BJ (cell line): ENCODE measurements at places on chromosomes 7 and 10. TPM values are rescaled to one million over a fixed set of nuclear protein-coding genes. Genes with fewer than 3 reads are reported as not detected.

DNA sequence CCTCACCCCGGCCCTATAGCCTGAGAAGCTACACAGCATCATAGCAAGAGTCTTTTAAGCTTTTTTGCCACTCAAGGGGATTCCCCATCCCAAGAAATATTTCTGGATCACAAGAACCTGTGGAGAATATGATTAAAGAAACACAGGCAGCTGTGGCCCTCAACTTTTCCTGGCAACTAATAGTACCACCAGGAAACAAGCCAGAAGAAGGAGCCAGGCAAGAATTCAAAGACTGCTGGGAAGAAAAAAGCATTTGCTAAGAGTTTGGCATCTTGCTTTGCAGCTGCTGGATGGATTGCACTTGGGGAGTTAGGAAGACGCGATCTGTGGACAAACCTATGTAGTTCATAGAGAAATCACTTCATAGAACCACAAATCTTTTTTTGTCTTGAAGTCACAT, 437.8 kb downstream of the PLXDC2 start:
- DNase-seq: no peak

The GALNT17 gene
- polyA plus RNA-seq: not detected in 2 replicates

GRCh38 chr10:17092216-17092944, 37.2 kb downstream of the CUBN start:
- DNase-seq: no peak

- DNase-seq: no peak
Observed at GRCh38 chr7:100836812-100837098, 9.4 kb upstream of the EPHB4 start.

GRCh38 chr10:805620-806305, 116.3 kb upstream of the DIP2C start:
- DNase-seq: no peak

The TIMM23B gene
- 11.4 and 16.2 TPM in 2 replicates for polyA plus RNA-seq

The GRM3 gene
- polyA plus RNA-seq: not detected in 2 replicates

GRCh38 chr10:104447331-104447730, 93.7 kb downstream of the CFAP58 start:
- no peak for DNase-seq

The MAT1A gene
- not detected in 2 replicates for polyA plus RNA-seq

The AGAP5 gene
- 3.3 and 4.0 TPM in 2 replicates for polyA plus RNA-seq

GRCh38 chr7:34140066-34140465, 234.7 kb downstream of the BMPER start:
- DNase-seq: no peak

The OR2A7 gene
- polyA plus RNA-seq: 0.53 and 0.86 TPM in 2 replicates

The PRKAR2B gene
- polyA plus RNA-seq: 2.6 and 5.1 TPM in 2 replicates

The VSTM4 gene
- polyA plus RNA-seq: 2.8 and 4.4 TPM in 2 replicates

The PLCE1 gene
- polyA plus RNA-seq: 3.3 and 3.7 TPM in 2 replicates

DNA sequence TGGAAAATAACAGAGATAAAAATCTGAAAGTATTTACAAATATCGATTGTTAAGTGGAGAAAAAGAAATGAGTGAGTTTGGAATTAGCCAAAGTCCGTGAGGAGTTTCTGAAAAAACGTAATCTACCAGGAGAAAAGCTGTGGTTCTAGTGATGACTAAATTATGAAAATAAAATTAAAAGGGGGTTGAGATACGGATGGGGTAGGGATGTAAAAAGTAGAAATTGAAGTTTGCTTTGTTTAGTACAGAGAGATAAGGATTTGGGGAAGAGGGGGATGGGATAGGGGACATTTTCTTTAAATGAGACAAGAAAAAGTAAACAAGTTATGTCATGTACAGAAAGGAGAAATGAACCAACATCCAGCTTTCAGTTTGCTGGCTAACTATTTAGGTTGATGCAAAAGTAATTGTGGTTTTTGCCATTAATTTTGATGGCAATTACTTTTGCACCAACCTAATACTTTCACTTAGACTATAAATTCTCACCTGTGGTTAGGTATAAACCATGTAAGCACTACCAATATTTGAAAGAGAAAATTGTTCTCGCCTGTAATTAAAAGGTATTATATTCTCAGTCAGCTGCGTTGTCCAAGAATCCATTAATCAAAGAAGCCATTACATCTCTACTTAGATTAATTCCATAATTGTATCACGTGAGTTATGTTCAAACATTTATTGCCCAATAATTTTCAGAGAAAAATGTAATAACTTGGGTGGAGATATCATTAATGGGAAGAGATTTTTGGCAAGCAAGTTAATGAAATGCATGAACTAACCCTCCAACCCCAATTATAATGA, 143.0 kb upstream of the NRP1 start:
- DNase-seq: no peak

GRCh38 chr10:82497439-82497838, 622.4 kb downstream of the NRG3 start:
- no peak for DNase-seq

DNA sequence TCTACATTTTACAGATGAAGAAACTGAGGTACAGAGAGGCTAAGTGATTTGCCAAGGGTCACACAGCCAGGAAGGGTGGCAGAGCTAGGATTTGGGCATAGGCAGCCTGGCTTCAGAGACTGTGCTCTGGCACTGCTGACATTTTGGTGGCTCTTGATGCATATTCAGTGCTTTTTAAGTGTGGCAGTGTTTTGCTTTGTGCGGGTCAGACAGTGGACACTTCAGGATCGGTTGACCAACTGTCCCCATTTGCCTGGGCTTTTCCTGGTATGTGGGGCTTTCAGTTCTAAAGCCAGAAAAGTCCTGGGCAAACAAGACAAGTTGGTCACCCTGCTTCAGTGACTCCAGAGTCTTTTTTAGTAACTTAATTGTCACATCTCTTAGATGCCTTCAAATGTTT, 35.0 kb downstream of the SUFU start:
- no peak for DNase-seq

DNA sequence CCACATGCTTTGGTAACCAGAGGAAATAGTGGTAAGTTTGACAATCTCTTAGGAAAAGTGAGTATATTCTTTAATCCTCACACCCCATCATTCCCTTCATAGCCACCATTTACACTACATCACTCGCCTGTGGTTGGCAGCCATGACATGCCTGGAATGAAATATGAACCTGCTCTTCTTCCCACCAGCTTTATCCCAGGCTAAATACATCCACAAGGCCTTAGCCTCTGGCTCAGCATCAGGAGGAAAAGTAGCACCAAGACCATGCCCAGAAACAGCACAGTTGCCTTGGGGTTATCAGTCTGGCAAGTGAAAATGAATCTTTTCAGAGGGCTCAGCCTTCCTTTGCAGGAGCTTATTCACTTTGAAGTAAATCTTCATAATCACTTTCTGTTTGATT, 40.3 kb downstream of the SGCE start:
- DNase-seq: no peak

The HMX3 gene
- polyA plus RNA-seq: not detected in 2 replicates

DNA sequence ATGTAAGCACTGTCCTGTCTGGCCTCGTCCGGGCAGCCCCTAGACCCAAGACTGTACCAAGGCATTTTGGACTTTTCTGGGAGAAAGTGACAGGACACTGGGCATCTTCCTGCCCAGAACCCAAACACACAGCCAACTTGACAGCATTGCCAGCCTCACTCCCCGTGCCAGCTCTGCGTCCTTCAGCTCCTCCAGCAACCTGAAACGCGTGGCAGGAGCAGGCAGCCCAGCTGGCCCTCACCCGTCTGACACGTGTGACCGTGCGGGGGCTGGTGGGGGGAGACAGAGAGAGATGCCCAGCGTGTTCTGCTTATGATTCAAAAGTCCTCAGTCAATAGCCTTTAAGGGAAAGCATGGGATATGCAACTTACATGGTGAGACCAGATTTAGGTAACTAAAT, 50.3 kb upstream of the SLC29A3 start:
- DNase-seq: no peak

GRCh38 chr7:134811765-134812164, 32.3 kb downstream of the CALD1 start:
- no peak for DNase-seq

DNA sequence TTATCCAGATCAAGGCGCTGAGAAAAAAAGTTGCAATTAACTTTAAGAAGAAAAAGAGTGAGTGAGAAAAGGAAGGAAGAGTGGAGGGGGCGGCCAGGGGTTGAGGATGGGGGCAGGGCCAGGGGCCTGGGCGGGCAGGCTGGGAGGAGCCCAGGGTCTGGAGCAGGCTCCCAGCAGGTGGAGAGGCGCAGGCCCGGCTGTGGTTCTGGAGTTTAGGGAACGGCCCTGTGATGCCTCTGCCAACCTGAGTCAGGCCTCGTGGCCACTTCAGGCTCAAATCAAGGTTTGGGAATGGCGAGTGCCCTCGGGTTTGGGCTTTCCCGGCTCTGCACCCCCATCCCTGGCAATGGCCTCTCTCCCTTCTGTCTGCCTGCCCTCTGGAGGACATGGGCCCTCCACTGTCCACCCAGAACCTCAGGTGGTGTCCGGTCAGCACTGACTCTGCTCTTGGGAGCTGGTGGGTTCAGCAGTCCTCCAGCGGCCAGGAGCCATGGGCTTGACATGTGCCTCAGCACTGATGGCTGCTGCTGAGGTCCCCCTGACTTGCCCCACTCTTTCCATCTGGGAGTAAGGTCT, 41.0 kb upstream of the EMX2 start:
- no peak for DNase-seq

DNA sequence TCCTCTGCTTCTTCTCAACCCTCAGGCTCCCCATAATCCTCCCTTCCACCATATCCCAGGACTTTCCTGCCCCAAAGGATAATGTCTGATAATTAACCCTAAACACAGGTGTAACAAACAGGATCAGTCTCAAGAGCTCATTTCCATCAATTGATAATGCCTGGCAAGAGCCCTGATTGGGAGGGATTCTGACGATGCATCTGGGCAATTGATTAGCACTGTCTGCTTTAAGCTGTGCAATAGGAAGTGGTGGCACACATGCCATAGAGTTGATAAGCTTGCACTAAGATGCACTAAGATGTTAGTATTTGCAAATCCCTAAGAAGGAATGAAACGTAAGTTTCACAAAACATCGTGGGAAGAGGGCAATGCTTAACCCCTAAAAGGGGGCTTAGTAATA, 27.4 kb upstream of the EGR2 start:
- DNase-seq: no peak

DNA sequence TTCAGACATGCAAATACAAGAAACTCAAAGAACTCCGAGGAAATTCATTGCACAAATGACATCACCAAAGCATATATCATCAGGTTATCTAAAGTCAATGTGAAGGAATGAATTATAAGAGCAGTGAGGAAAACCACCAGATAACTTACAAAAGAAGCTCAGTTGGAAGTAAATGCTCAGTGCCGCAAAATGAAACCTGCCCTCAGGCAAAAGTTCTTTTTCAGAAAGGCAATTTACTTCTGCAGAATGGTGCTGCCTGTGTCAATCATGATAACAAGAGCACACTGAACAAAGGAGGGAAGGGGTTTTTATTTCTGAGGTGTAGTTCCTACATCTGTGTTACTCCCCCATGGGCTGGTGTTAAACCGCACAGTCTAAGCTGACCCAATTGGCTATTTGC, 550.6 kb upstream of the SEMA3D start:
- DNase-seq: no peak

DNA sequence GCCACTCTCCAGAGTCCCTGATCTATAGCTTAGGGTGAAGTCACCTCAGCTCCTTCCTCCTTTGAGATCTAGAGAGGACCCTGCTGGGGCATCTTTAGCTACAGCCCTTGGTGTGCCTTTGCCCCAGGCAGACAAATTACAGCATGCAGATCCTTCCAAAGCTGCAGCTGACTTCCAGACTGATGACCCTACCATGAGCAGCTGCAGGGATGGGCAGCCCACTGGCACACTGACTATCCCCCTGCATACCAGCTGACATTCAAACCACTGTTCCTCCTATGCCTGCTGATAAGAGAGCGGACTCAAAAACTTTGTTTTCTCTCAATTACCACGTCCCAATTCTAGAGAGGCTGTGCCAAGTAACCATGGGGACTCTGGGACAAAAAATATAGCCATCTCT, 70.6 kb downstream of the COL13A1 start:
- DNase-seq: no peak

- DNase-seq: no peak
Observed at GRCh38 chr7:2483494-2483893, 7.3 kb upstream of the GRIFIN start.

GRCh38 chr10:50619882-50620281, 3.9 kb downstream of the SGMS1 start:
- no peak for DNase-seq

DNA sequence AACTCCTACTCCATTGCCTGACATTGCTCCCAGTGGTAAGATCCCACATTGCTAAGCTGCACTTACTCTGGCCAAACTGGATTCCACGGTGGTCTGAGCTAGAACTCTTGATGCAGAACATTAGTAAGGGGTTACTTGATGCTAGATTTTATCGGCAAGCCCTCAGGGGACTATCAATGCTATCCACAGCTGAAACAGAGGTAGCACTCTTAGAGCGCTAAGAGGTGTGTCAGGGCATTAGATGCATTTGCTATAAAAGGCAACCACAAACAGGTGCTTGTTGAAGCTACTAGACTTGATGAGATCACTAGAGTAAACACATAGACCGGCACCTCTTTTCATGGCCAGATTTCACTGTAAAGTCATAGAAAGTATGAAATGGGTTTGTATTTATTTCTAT, 116.3 kb downstream of the MDFIC start:
- no peak for DNase-seq

GRCh38 chr10:43901302-43901701, 252.6 kb upstream of the ZNF32 start:
- DNase-seq: no peak

GRCh38 chr7:30396389-30396788, 82.2 kb downstream of the NOD1 start:
- no peak for DNase-seq

GRCh38 chr7:140061607-140061930, 1.2 kb downstream of the PARP12 start:
- DNase-seq: no peak

DNA sequence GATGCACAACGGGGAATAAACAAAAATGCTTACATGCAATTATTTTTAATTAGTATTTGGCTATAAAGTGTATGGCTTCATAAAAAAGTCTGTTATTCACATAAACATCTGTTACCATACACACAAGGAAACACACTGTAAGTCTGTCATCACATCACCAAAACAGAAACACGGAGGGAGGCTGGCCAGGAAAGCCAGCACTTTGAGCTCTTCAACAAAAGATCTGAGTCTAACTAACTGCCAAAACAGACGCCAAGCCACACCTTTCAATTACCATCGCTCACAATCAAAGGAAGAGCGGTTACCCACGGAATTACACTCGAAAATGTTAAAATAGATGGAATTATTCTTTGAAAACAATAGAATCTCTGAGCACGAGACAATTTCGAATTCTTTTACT, 49.2 kb upstream of the MGMT start:
- no peak for DNase-seq

The ELFN1 gene
- polyA plus RNA-seq: 0.99 and 1.7 TPM in 2 replicates

GRCh38 chr10:17913604-17914003, 38.1 kb upstream of the SLC39A12 start:
- no peak for DNase-seq
